Suppressor macrophage treated with lipopolysaccharide for 1 hour (primary cell): ENCODE measurements at places on chromosomes 3 and 15.

DNA sequence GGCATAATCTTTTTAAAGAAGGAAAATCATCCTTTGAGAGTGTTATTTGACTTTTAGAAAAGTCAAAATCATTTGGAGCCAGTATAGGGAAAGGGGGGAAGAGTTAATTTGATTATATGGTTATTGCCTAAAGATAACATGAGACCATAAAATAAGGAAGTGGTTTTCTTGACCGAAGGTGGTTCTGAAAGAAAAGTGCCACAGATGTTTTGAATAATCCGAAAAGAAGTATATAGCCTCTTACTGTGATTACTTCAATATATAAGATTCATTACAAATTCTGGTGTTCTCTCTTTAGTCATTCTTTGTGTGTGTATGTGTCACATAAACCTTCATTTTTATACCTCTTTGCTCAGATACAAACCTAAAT is 1.1 kb downstream of the DNAJB11 start:
- DNase-seq, result peak; percentile 7

GRCh38 chr3:48655606-48656005 is 7.1 kb downstream of the CELSR3 start:
- DNase-seq, result peak; percentile 15

GRCh38 chr3:53040351-53040820 is 5.5 kb downstream of the SFMBT1 start:
- DNase-seq, result no peak

DNA sequence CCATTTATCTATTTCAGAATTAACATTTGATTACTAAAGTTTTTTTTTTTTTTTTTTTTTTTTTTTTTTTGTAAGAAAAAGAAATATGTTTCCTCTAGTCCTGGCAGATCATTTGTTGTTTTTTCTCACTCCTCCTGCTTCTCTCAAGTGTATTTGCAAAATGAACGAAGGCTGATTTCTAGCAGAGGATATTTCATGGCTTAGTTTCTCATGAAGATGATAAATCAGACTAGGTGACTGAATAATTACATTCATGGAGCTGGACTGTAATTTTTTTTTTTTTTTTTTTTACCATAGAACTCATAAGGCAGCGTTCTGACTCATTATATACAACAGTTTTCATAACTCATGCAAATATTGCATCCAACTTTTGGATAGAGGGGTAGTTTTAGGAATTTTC is 332.5 kb upstream of the SEMA6D start:
- no peak for DNase-seq

- DNase-seq, result no peak
Measured at GRCh38 chr3:110067527-110067926, 730.2 kb upstream of the DPPA4 start.

DNA sequence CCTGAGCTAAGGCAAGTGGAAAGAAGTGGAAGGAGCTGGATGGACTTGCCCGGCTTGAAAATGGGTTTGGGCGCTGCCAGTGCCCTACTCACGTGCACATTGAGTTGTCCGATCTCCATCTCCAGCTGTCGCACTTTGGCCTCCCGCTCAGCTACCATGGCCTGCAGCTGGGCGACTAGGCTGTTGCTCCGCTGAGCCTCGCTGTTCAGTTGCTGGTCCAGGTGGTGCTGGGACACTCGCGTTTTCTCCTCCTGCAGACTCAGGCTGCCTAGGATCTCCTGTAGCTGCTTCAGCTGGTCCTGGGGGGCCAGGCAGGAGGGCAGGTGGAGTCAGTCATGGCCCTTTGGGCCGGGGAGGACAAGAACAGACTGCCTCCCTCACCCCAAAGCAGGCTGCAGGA is 33.0 kb upstream of the HHATL start:
- no peak for DNase-seq

DNA sequence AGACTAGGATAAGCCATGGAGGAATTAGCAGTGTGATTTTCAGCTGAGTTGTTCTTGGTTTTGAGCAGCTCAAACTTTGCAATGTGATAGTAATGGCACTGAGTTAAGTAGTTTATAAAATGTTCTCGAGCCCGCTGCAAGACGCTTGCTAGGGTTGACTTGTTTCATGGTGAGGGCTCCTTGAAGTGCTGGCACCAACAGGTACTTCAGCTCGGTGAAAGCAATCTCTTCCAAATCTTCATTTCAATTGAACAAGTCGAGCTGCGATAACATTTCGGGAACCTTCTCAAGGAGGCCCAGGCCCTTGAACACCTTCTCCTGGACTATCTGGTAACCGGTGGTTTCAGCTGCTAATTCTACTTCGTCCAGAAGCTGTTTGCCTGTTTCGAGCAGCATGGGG is 50.8 kb upstream of the DYNC1LI1 start:
- DNase-seq, result no peak
